Stimulated activated CD4-positive, alpha-beta T cell treated with anti-CD3 and anti-CD28 coated beads, Interleukin-1b, Interleukin-23, amount 100 ng/mL, for 4 hours (primary cell): ENCODE measurements at places on chromosomes 2 and 18.

GRCh38 chr18:59719544-59720181, 22.4 kb upstream of the CCBE1 start:
- no peak for DNase-seq

DNA sequence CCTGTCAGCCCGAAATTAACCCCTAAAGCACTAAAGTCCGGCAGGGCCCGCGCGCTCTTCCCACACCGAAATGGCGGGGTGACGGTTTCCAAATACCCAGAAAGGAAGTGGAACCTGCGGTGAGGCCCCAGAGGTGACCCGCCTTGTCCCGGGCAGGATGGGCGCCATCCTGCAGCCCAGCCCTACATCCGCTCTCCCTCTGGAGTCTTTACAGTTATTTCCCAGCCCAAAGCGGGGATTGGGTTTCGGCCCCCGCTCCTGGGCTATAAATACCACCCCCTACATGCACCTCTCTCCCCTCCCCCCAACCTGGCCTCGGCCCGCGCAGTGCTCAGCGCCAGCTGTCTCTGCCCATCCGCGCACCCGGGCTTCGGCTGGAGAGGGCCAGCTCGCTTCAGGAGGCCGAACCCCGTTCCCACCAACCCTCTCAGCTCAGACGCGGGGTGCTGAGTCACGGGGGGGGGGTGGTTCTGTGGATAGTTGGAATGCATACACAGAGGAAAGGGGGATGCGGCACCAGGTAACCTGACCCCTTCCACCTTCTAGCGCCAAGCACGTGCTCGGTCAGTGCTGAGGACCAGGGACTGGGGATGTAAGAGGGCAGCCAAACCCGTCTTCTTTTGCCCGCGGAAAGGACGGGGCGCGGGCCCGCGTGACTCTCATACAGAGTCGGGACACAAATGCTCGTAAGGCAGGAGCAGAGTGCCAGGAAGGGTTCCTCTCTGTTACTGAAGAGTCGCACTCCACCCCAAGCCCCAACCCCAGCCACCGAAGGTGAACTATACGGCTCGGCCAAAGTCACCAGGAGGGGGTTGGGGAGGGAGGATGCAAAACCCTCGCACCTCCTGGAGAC, at the start of gene TUBA4B:
TSS of gene TUBA4B (plus strand) at position 344 of the 853 bp plus-strand sequence. CDS start at position 509, 165 bp downstream.
- DNase-seq: no peak

- DNase-seq: no peak
Measured at GRCh38 chr2:233501198-233502076, 65.1 kb downstream of the USP40 start.

DNA sequence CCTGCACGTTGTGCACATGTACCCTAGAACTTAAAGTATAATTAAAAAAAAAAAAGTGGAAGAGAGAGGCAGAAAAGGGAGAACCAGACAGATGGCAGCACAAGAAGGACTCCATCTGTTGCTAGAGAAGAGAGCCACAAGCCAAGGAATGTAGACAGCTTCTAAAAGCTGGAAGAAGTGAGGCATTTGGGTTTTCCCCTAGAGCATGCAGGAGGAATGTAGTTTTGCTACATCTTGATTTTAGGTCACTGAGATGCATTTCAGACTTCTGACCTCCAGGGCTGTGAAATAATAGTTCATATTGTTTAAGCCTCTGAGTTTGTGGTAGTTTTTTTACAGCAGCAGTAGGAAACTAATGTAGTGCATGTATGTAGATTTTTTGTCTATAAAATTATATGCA, 46.0 kb downstream of the CAVIN2 start:
- no peak for DNase-seq

GRCh38 chr18:38421021-38421420, 855.4 kb upstream of the CELF4 start:
- DNase-seq: no peak

GRCh38 chr2:99805930-99806476, 316.2 kb upstream of the REV1 start:
- no peak for DNase-seq

DNA sequence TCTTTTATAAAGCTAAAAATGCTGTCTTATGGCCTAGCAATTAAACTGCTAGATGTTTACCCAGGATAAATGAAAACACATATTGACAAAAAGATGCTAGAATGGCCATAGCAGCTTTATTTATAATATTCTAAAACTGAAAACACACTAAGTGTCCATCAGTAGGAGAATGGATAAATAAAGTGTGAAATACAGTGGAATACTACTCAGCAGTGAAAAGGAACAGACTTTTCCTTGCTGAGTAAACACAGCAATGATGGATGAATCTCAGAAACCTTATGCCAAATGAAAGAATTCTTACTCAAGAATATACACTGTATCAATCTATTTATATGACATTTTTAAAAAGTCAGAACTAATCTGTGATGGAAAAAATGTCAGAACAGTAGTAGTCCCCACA, 33.2 kb downstream of the DDX1 start:
- no peak for DNase-seq

- no peak for DNase-seq
Measured at GRCh38 chr18:79853303-79853992, 55.7 kb downstream of the KCNG2 start.
